ENCODE measurements at places on chromosomes 6 and 20. TPM values are rescaled to one million over a fixed set of nuclear protein-coding genes. Genes with fewer than 3 reads are reported as not detected.

The TBPL1 gene
- total RNA-seq, result 8.8 TPM

The SLC44A4 gene
- total RNA-seq, result 0.19 TPM

The PDE10A gene
- total RNA-seq, result 3.3 TPM

GRCh38 chr20:48879612-48880245 lies 41.8 kb upstream of the ARFGEF2 start:
- no peak for DNase-seq

The FNDC11 gene
- 0.23 TPM for total RNA-seq

The TINAG gene
- total RNA-seq, result not detected

GRCh38 chr6:33779290-33779689 lies 9.6 kb downstream of the LEMD2 start:
- no peak for DNase-seq

- no peak for DNase-seq
Observed at GRCh38 chr6:108667993-108668392, 107.3 kb downstream of the FOXO3 start.

- no peak for DNase-seq
Observed at GRCh38 chr6:75546381-75546780, 52.8 kb upstream of the FILIP1 start.

The NHSL1 gene
- total RNA-seq, result 12.9 TPM

The RHAG gene
- not detected for total RNA-seq

- no peak for DNase-seq
Observed at GRCh38 chr20:45970646-45971424, 1.2 kb downstream of the ZNF335 start.

The PRKN gene
- 14.5 TPM for total RNA-seq

DNA sequence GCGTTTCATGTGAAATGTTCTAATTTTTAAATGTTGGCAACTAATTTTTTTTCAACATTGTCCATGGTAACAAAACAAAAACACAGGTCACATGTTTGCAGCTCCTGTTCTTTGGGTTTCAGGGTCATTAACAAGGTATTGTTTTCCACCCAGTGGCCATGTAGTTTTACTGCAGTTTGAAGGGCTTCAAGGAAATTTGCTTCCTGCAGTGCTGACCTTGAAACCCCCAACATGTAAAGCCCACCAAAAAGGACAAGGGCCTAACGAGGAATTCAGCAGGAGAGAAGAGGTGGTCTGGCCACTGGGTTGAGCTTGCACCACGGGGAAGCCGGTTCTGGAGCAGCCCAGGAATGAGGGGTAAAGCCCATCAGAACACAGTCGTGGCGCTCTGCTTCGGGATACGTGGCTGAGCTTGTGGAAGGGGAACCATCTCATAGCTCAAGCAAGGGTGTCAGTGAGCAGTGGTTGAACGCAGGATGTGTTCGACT lies 13.9 kb upstream of the KLHL31 start:
- DNase-seq, result no peak

The REM1 gene
- 3.7 TPM for total RNA-seq

- DNase-seq, result no peak
Observed at GRCh38 chr6:38703949-38704590, 1.1 kb upstream of the GLO1 start.

- no peak for DNase-seq
Observed at GRCh38 chr6:5580736-5581581, 319.6 kb downstream of the FARS2 start.

The TBCC gene
- 41.9 TPM for total RNA-seq

DNA sequence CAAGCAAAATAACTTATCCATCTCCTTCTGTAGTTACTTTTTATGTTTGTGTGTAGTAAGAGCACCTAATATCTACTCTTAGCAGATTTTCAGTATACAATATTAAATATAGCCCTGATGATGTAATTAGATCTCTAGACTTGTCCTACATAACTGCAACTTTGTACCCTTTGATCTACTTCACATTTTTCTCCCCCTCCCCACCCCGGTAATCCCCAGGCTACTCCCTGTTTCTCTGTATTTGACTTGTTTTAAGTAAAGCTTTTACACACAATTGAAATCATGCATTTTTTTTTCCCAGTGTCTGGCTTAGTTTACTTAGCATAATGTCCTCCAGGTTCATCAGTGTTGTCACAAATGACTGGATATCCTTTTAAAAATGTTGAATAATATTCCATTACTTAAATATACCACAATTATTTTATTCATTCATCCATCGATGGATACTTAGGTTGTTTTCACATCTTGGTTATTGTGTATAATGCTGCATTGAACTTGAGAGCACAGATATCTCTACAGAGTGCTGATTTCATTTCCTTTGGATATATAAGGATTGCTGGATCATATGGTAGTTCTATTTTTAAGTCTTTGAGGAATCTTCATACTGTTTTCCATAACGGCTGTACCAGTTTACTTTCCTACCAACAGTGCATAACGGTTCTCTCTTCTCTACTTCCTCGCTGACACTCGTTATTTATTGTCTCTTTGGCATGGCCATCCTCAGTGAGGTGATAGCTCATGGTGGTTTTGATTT lies 212.7 kb downstream of the CDKAL1 start:
- no peak for DNase-seq

The ABHD12 gene
- 31.1 TPM for total RNA-seq

DNA sequence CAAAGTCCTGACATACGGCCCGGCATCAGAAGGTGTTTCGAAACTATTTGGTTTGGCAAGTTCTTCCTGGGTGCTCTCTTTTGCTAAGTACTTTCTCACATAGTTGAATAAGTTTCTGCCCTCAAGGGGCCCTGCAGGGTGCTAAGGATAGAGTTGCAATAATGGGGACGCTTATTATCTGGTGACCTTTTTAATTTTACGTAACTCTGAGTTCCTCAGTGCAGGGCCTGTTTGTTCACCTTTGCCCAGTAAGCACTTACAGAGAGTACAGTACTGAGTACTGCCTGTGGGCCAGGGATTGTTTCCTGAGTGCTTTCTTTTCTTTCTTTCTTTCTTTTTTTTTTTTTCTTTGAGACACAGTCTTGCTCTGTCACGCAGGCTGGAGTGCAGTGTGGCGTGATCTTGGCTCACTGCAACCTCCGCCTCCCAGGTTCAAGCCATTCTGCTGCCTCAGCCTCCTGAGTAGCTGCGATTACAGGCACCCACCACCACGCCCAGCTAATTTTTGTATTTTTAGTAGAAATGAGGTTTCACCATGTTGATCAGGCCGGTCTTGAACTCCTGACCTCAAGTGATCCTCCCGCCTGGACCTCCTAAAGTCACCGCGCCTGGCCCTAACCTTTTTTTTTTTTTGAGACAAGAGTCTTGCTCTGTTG lies 4.5 kb upstream of the PXMP4 start:
- no peak for DNase-seq
